ELR (cell line): ENCODE measurements at places on chromosomes 7 and 10.

GRCh38 chr7:150367677-150368095 lies 936 bp upstream of the REPIN1 start:
- no peak for DNase-seq

GRCh38 chr7:45451342-45452035 lies 122.7 kb upstream of the ADCY1 start:
- DNase-seq: peak; percentile 46

GRCh38 chr10:32041290-32042028 lies 14.8 kb downstream of the KIF5B start:
- DNase-seq: no peak

- DNase-seq: no peak
These were observed 260.8 kb downstream of the FGFR2 start for GRCh38 chr10:121337427-121337826.

- no peak for DNase-seq
These were observed 56.6 kb upstream of the CALD1 start for GRCh38 chr7:134722786-134723322.

- DNase-seq: no peak
These were observed 364.9 kb downstream of the SUGCT start for GRCh38 chr7:40499718-40500117.

DNA sequence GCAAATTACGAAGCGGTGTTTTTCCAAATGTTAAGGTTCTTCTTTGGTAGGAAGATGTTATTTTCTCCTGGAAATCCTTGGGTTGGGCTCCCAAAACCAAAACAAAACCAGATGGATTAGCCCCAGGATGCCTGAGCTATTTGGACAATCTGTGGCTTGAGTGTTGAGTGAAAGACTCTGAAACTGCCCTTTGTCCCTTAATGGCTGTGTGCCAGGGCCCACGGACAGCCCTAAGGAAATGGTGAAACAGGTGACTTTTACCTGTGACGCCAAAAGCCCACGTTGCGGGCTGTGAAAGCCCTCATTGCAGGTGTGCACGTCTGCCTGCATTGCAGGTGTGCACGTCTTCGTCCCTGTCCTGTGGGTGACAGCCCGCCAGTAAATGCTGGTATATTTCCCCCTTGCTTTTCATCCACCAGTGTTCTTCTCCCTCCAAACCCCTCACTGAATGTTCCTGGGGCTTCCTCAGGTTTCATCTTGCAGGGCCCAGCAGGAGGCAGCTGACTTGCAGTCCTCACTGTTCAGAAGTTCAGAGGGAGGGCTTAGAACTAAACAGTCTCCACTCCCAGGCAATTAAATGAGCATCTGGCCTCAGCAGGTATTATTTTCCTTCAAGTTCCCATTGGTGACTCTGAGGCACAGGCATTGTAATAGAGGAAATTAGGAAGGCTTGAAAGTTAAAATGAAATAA lies 10.7 kb downstream of the PFKP start:
- DNase-seq: no peak

GRCh38 chr10:73576178-73576889 lies 14.8 kb downstream of the USP54 start:
- no peak for DNase-seq

DNA sequence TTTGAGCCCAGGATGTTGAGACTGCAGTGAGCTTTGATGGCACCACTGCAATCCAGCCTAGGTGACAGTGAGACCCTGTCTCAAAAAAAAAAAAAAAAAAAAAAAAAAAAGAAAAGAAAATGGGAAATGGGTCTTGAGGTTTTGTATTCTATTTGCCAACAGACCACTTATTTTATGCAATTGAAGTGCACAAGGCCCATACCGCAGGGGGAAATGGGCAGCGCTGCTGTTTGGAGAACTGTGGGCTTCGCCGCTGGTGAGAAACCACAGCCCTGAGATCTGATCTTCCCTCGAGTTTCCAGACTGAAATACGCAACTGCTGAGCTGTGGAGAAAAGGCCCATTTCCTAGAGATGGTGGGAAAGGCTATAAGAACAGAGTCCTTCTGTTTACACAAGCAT lies 512.0 kb downstream of the TCERG1L start:
- DNase-seq: no peak

DNA sequence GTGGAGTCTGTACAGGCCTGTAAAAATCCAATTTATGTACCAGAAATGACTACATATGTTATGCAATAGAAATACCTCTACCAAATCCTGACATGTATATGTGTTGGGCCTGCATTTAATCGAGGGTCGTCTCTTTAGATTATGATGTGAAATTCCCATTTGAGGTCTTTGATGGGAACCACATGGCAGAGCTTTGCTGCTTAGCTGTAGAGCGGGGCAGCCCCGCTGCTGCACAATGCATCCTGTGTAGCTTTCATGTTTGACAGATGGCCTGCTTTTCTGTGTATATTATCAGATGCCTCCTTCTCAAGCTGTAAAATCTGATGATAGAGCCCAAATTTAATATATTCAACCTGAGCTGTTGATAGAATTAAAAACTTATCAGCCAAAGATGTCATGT lies 65.8 kb downstream of the RAB18 start:
- no peak for DNase-seq

DNA sequence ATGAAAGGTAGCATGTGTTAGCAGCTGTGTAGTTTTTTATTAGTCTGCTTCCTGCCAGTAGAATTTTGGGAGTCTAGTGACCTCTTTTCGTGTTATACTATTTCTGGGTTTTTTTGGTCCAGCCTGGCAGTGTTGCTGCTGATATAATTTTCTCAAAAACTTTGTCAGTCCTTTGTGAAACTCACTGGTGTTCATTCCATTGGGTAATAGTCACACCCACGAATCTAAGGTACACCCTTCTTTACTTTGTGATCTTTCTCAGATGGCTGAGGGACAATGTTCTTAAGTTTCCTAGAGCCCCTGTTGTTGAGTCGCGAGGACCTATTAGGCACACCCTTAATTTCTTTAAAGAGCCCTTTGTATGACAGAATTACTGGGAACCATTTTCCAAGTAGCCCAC lies 52.3 kb downstream of the TPST1 start:
- DNase-seq: peak; percentile 15
